Pancreas (tissue), 10 donors: ENCODE measurements at places on chromosomes 3 and 15.

- no peak for DNase-seq
- no peaks in the 10 kb centered on the region for H3K36me3 ChIP-seq
- H3K27me3 ChIP-seq: no peaks in the 10 kb centered on the region
- no peak overlapping the region for H3K4me3 ChIP-seq
- H3K4me1 ChIP-seq: no peaks in the 10 kb centered on the region
- H3K27ac ChIP-seq: no peak overlapping the region
Observed at GRCh38 chr15:29003840-29004233, 118.1 kb downstream of the APBA2 start.

GRCh38 chr3:24440760-24441464 lies 53.7 kb downstream of the THRB start:
- no peak overlapping the region for H3K4me3 ChIP-seq
- no peak overlapping the region for H3K27ac ChIP-seq
- peaks cover 22% of the 10 kb centered on the region for H3K4me1 ChIP-seq
- no peaks in the 10 kb centered on the region for H3K27me3 ChIP-seq
- no peak for DNase-seq
- H3K36me3 ChIP-seq: no peaks in the 10 kb centered on the region

DNA sequence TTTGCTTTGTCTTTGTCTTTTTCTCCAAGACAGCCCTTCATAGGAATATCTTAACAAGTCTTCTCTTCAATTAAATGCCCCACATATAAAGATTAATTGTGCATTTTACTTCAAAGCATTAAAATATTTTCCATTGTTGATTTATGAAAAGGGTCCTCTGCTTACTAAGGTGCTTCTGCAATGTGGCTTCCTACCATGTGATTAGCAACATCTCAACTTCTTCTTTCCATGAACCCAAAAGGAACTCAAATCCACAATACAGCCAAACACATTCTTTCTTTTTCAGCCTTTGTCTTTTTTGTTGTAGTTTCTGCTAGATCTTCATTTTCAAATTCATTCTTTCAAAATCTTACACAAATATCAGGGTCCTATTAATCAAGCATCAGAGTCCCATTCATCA lies 309.2 kb downstream of the NSUN3 start:
- H3K27me3 ChIP-seq: no peaks in the 10 kb centered on the region
- H3K36me3 ChIP-seq: no peaks in the 10 kb centered on the region
- H3K27ac ChIP-seq: no peak overlapping the region
- no peak for DNase-seq
- H3K4me3 ChIP-seq: no peak overlapping the region
- no peaks in the 10 kb centered on the region for H3K4me1 ChIP-seq

GRCh38 chr3:36892457-36893136 lies 52.3 kb downstream of the TRANK1 start:
- peaks cover 6% of the 10 kb centered on the region for H3K4me1 ChIP-seq
- H3K27ac ChIP-seq: no peak overlapping the region
- DNase-seq: no peak
- H3K4me3 ChIP-seq: no peak overlapping the region
- H3K27me3 ChIP-seq: no peaks in the 10 kb centered on the region
- H3K36me3 ChIP-seq: no peaks in the 10 kb centered on the region

DNA sequence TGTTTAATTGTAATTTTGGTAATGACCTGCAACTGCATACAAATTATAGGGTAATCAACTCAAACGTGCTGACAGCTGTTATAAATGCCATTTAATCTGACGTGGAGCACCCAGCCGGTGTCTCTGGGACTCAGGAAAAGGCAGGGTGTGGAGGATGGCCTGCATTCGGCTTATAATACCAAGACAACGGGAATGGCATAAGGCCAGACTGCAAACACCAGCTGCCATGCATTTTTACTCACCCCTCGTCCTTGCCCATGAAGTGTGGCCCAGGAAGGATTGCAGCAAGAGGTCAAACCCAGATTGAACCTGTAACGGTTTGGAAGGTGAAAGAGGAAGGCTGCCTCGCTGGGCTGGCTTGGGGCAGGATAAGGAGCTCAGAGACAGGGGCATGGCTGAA lies 96.4 kb downstream of the WNT7A start:
- no peak overlapping the region for H3K4me3 ChIP-seq
- no peaks in the 10 kb centered on the region for H3K36me3 ChIP-seq
- H3K27ac ChIP-seq: no peak overlapping the region
- DNase-seq: no peak
- H3K27me3 ChIP-seq: no peaks in the 10 kb centered on the region

DNA sequence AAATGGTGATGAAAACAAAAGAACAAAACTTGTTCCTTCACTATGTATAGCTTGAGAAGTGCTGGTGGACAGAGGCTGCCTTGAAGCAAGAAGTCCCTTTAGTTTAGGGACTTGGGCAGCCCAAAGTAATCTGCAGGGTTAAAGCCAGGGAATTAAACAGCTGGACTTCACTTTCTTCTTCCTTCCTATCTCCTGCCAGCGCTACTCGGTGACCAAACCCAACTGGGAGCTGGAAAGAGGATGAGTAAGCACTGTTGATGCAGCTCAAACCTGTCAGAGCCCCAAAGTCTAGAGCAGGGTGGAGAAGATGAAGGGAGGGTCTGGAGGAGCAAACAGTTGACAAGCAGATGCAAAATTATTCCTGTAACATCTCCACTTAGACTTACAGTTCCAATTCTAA lies 73.1 kb upstream of the FBN1 start:
- H3K36me3 ChIP-seq: no peaks in the 10 kb centered on the region
- H3K4me3 ChIP-seq: no peak overlapping the region
- no peaks in the 10 kb centered on the region for H3K27me3 ChIP-seq
- H3K4me1 ChIP-seq: no peaks in the 10 kb centered on the region

GRCh38 chr3:19901918-19902317 lies 32.1 kb downstream of the EFHB start:
- no peak overlapping the region for H3K27ac ChIP-seq
- DNase-seq: no peak
- no peak overlapping the region for H3K4me3 ChIP-seq

DNA sequence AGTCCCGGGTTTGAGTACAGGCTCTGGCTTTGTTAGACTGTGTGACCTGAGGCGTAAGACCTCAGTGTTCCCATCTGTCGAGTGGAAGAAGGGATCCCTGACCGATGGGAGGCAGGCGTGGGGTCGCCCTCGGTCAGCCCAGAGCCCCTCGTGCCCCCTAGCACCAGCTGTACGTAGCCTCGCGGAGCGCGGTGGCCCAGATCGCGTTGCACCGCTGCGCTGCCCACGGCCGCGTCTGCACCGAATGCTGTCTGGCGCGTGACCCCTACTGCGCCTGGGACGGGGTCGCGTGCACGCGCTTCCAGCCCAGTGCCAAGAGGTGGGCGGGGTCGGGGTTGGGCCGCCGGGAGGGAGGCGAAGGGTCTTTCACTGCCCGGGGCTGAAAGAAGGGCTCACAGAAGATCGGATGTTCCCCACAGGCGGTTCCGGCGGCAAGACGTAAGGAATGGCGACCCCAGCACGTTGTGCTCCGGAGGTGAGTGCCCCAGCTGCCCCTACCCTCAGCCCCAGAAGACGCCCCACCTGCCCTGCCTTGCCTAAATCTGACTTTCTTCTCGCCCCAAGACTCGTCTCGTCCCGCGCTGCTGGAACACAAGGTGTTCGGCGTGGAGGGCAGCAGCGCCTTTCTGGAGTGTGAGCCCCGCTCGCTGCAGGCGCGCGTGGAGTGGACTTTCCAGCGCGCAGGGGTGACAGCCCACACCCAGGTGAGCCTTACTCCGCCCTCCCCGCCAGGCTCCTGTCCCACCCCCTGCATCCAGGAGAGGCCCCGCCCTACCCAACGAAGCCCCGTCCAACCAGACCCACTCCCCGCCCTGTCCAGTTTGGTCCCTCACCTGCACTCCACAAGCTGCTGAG lies 3.5 kb upstream of the LSMEM2 start:
- H3K4me1 ChIP-seq: peaks cover 4% of the 10 kb centered on the region
- H3K4me3 ChIP-seq: no peak overlapping the region
- no peaks in the 10 kb centered on the region for H3K27me3 ChIP-seq
- peaks cover 18% of the 10 kb centered on the region for H3K36me3 ChIP-seq

DNA sequence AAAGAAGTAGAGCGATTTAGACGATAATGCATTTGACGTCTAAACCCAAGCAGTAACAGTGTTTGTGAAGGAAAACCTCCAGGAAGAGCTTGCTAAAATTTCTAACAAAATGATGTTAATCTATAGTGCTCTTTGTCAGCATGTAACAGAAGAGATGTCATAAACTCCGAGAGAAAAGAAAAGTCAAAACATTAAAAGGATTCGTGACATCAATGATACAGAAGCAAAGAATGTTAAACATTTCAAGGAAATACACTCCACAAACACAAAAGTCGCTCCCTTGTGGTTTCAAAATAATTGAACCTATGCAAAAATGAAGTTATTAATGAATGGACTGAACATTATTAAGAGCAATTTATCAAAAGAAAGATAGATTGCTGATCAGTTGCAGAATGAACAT lies 27.9 kb downstream of the AADAC start:
- H3K36me3 ChIP-seq: no peaks in the 10 kb centered on the region
- no peak overlapping the region for H3K27ac ChIP-seq

DNA sequence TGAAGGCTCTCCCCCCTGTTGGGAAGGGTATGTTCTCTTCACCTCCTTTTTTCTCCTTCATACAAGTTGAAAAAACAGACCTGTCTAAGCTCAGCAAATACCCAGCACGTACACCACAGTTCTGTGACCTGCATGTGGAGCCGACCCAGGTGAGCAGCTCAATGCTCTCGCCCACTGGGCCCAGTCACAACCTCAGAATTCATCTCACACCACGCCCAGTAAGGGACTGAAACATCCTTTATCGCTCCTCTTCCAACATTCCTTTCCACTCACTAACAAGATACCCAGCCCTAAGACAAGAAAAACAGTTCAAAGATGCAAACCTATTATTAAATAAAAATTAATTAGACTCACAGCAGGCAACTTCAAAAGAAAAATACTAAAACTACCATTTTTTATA lies 68.9 kb downstream of the FOXP1 start:
- H3K4me1 ChIP-seq: peaks cover 13% of the 10 kb centered on the region
- H3K4me3 ChIP-seq: no peak overlapping the region
- no peaks in the 10 kb centered on the region for H3K27me3 ChIP-seq
- no peak overlapping the region for H3K27ac ChIP-seq
- no peak for DNase-seq

DNA sequence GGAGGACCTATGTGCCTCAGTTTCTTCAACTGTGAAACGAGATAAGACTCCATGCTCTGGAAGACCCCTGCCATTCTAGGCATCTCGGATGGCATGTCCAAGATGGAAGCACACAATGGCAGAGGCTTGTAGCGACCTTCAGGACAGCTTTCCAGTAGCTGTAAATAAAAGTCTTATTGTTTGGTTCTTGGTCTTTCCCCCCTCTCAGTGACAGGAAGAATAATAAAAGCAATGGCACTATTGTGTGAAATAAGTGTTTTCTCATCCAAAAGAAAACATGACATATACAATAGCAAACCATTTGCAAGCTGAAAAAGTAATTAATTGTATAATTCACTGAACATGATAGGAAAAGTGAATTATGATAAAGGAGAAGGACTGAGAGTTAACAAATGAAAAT lies 32.5 kb upstream of the CD47 start:
- no peak for DNase-seq
- no peaks in the 10 kb centered on the region for H3K4me1 ChIP-seq
- no peak overlapping the region for H3K27ac ChIP-seq
- no peaks in the 10 kb centered on the region for H3K27me3 ChIP-seq
- no peaks in the 10 kb centered on the region for H3K36me3 ChIP-seq
- no peak overlapping the region for H3K4me3 ChIP-seq

DNA sequence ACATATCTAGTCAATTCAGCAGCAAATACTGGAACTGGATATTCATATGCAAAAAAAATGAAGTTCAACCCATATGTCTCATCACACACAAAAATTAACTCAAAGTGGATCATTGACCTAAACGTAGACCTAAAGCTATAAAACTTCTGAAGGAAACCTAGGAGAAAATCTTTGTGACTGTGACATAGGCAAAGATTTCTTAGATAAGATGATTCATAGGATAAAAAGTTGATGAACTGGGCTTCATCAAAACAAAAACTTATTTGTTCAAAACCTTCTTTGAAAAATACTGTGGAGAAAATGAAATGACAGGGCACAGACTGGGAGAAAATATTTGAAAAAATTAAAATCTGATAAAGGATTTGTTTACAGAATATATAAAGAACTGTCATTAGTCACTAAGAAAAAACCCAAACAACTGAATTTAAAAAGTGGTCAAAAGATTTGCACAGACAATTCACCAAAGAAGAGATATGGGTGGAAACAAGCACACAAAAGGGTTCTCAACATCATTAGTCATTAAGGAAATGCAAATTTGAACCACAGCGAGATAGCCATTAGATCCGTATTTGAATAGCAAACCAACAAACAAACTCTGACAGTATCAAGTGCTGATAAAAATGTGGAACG lies 62.8 kb downstream of the ITGB5 start:
- no peaks in the 10 kb centered on the region for H3K36me3 ChIP-seq
- H3K27ac ChIP-seq: no peak overlapping the region
- H3K27me3 ChIP-seq: no peaks in the 10 kb centered on the region
- H3K4me1 ChIP-seq: no peaks in the 10 kb centered on the region

DNA sequence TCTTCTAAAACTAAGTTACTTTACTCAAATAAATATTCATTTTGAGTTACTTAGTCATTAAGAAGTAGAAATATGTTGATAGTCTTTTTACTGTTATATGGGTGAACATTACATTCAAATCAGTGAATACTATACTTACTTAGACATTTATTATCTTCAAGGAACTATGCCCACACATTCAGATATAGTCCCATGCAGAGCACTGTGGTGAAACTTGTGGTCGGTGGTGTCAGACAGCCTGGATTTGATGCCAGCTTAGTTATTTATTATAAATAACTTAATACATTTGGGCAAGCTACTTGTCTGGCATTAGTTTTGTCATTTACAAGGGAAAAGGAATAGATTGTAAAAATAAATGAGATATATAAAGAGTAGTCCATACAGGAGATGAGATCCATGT lies 149.5 kb downstream of the RAP2B start:
- no peaks in the 10 kb centered on the region for H3K36me3 ChIP-seq
- no peaks in the 10 kb centered on the region for H3K27me3 ChIP-seq
- H3K27ac ChIP-seq: no peak overlapping the region
- DNase-seq: no peak
- no peaks in the 10 kb centered on the region for H3K4me1 ChIP-seq
- H3K4me3 ChIP-seq: no peak overlapping the region

DNA sequence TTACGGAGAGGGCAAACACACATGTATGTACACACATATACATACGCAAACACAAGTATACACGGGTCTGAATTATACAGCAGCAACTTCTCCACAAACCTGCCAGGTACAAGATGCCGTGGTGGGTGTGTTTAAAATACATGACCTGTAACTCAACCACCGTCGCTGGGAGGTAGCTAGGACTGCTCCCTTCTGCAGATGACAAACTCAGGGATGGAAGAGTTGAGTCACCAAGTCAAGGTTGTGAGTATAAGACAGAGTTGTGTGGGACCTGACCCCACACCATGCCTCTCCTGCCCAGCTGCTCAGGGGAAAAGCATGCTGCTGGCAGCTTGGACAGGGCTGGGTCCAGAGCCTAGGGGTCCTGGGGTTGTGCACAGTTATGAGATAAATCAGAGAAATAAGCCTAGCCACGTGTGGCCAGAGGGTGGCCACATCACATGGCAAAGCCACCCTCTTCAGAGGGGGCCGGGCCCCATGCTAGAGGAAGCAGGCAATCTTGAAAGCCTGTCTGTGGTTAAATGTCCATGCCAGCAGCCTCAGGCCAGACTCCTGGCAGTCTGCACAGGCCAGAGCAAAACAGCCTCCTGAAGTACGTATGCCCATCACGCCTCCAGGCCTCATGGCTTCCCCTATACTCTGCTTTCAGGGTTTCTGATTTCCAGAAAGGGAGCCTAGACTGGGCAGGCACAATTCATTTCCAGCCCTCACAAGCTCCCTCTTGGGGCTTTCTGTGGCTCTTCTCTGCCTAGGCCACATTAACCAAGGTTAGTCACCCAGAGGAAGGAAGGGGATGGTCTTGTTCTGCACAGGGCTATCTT lies 107.7 kb upstream of the RPL32 start:
- H3K4me1 ChIP-seq: peaks cover 5% of the 10 kb centered on the region
- no peaks in the 10 kb centered on the region for H3K27me3 ChIP-seq
- H3K36me3 ChIP-seq: no peaks in the 10 kb centered on the region
- H3K27ac ChIP-seq: no peak overlapping the region
